ENCODE measurements at places on chromosomes 6 and 20. TPM values are rescaled to one million over a fixed set of nuclear protein-coding genes. Genes with fewer than 3 reads are reported as not detected.

The CLIC5 gene
- total RNA-seq: not detected

The SLC16A10 gene
- not detected for total RNA-seq

The ADGRB3 gene
- total RNA-seq: 0.43 TPM

The TAB2 gene
- total RNA-seq: 14.8 TPM

The POM121L2 gene
- not detected for total RNA-seq

The BTBD9 gene
- 11.4 TPM for total RNA-seq

The PAK5 gene
- total RNA-seq: not detected

The NMBR gene
- not detected for total RNA-seq

The SH3BGRL2 gene
- 2.2 TPM for total RNA-seq

The IL20RA gene
- total RNA-seq: 0.55 TPM

The RGS17 gene
- total RNA-seq: 6.5 TPM

The TRIM38 gene
- total RNA-seq: 8.1 TPM

The TPBG gene
- 53.2 TPM for total RNA-seq

The KIAA1755 gene
- total RNA-seq: 1.9 TPM

The PCIF1 gene
- 5.1 TPM for total RNA-seq

The KCNQ2 gene
- total RNA-seq: not detected

The DEFB116 gene
- not detected for total RNA-seq

The GTSF1L gene
- not detected for total RNA-seq

The ZSCAN23 gene
- total RNA-seq: 4.4 TPM

The CCR6 gene
- not detected for total RNA-seq

The MICB gene
- total RNA-seq: 8.2 TPM

The KIF6 gene
- total RNA-seq: under 0.01 TPM

The POPDC3 gene
- total RNA-seq: 8.2 TPM

The KCNK16 gene
- not detected for total RNA-seq

The LY6G6D gene
- not detected for total RNA-seq

The FAM83D gene
- total RNA-seq: 2.3 TPM

The LGSN gene
- total RNA-seq: under 0.01 TPM

The SPINT3 gene
- not detected for total RNA-seq

The SCRT2 gene
- total RNA-seq: not detected

The ADGRF4 gene
- 0.74 TPM for total RNA-seq

The DEFB124 gene
- total RNA-seq: not detected

The NKX2-2 gene
- not detected for total RNA-seq

The TNF gene
- not detected for total RNA-seq

The HRH3 gene
- not detected for total RNA-seq

The SEMG1 gene
- total RNA-seq: not detected

Data from smooth muscle cell of bladder (primary cell).